Activated CD4-positive, alpha-beta T cell treated with anti-CD3 and anti-CD28 coated beads, Interleukin-2, amount 50 U/mL, for 48 hours (primary cell): ENCODE measurements at places on chromosomes 12 and 14.

DNA sequence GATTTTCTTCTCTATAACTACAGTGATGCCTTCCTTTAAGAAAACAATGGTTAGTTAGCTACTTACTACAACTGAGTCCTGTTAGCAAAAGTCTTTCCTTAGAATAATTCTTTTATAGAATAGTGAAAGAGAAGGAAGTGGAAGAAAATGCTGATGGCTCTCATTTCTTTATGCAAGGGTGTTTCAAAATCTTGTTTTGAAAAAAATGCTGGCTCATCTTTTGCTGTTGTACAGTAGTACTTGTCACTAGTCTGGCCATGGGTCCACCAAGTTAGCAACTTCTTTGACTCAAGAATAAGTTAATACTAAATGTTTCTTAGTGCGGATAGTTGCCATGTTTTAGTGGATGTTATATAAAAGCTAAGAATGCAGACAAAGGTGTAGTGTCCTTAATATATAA, 225.4 kb downstream of the PTPRO start:
- DNase-seq: no peak

- no peak for DNase-seq
Observed at GRCh38 chr12:74259199-74259598, 278.4 kb upstream of the ATXN7L3B start.

GRCh38 chr14:88823968-88824313, 510 bp upstream of the TTC8 start:
- no peak for DNase-seq

DNA sequence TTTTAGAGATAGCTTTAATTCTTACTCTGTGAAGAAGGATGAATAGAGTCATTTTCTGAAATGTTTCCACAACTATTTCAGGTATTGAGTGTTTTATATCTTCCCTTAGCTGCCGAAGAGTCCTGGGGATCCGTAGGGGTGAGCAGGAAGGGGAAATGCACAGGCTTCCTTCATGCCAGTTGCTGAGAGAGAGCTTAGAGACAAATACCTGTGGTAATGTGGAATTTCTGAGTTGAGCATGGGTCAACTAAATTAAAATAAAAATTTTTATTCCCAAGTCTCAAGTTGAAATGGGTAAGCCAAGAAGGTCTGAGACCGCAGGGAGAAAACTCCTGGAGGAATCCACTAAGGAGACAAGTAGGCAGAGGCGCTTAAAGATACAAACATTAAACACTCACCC, 185.7 kb downstream of the DAD1 start:
- DNase-seq: no peak

GRCh38 chr12:84484798-84485197, 427.8 kb downstream of the SLC6A15 start:
- no peak for DNase-seq

DNA sequence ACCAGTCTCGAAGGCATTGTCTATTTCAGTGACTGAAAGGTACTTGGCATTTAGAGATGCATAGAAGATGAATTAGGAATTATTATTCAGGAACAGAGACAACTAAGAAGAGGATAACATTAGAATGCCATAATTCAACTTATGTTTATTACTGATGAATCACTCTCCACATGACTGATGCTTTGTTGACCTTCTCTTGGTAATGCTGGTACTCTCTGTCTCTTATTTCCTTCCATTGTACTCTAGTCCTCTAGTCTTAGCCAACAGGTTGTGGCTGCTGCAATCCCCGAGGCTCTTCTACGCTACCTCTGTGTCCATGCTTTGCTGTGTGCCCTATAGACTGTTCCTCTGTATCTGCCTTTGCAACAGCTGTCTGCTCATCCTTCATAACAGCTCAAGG, 652.9 kb downstream of the NRXN3 start:
- no peak for DNase-seq

DNA sequence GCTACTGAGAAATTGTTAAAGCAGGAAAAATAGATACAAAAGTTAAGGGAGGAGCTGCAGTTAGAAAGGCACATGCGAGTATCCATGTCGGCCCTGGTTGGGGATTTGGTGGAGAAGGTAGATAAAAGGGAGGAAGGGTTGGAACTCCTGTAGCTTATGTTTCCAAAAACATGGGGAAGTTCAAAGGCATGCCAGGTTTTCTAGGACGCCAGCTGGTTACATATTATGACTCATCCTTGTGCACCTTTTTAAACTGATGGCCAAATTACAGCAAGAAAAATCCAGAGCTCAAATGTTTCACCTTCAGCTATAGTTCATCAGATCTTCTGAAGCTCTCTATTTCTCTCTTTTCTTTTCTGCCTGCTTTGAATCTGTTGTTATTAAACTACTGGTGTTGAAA, 13.2 kb upstream of the MAP4K5 start:
- DNase-seq: no peak

GRCh38 chr14:103195828-103196615, 72.8 kb downstream of the TNFAIP2 start:
- no peak for DNase-seq

DNA sequence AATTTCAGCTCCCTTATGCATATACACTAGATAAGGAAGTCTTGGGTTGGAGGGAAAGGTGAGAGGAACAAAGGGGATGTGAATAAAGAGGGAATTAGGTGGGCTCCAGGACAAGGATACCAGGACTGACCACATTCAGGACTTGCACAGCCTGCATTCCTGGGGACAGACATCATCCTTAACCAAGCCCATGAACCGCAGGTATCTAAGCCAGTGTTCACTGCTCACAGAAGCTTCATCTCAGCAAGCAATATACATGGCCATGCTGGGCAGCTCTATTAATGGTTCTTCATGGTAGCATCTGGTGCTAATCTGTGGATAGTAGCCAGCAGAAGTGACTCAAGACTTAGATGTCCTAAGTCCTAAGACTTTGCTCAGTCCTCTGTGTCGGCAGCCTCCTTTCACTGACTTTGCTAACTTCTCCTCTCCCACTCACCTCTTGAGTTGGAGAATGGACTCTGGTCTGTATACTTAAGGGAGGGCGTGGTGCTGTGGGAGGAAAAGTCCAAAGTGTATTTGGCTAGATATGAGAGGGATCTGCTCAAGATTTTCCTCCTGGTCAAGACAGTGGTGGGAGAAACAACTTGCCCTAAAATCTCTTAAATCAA, 136.1 kb downstream of the ASCL1 start:
- DNase-seq: no peak

DNA sequence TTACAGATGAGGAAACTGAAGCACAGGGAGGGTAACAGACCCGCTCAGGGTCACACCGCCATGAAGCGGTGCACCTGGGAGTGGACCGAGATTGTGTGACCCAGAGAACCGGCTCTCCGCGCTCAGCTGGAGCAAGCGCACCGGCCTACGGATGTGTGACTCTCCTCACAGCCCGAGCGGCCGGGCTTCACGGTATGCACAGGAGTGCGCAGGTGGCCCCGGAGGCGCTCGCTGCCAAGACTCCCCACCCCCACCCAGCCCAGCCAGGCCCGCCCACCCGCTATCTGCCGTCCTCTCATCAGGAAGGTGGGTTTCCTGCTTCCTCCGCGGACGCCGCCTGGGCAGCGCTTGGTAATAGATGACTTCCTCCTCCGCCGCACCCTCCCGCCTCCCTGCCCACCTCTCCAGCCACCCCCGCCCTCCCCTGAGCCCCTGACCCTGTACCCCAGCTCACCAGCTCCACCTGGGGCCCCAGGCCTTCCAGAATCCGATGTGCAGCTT, 110.7 kb downstream of the NCOR2 start:
- peak; percentile 23 for DNase-seq

DNA sequence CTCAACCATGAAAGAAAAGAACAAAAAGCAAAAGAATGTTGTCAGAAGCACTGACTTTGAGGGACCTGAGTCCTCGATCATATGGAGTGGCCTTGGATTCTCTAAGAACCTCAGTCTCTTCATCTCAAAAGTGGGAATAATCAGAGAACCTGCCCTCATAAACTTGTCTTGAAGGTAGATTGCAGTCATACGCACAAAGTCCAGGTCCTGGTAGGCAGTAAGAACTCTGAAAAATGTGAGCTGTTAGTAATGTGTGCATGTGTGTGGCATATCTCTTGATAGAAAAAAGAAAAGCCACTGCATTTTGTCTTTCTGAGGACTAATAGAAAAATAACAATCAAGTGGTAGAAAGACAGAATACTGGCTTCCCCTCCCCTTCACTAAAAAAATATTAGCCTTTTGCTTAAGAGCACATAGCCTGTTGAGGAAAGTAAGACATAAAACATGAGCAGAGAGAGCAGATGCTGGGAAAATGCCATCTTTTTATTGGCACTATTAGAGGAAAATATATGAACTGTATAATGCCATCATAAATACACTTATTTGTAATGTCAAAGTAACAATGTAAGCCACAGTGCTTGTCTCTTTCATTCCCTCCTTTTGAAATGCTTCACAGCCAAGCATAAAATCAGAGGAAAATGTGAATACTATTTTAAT, 205.1 kb upstream of the TBX3 start:
- DNase-seq: no peak

- no peak for DNase-seq
Observed at GRCh38 chr14:93231129-93231979, 24.3 kb downstream of the UBR7 start.

DNA sequence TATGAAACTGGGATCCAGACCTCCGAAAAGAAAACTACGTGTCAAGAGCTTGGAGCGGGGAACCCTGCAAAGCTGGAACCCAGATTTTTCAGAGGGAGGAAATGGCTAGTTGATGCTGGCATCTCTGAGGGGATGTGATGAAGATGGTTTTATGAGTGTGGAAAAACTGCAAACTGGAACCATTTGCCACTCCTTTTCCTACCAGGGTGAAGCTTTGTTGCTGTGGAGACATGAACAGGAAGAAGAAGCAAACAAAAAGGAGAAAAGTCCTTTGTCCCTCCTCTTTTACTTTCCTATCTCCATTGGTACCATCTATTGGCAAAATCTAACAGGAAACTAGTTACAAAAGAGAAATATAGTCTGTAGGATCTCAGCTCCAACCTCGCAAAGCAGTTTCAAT, 39.2 kb downstream of the CDK17 start:
- no peak for DNase-seq

- DNase-seq: peak; percentile 17
Observed at GRCh38 chr12:131074221-131075083, 120.7 kb downstream of the ADGRD1 start.

GRCh38 chr14:36059531-36059930, 117.0 kb downstream of the PTCSC3 start:
- no peak for DNase-seq

- no peak for DNase-seq
Observed at GRCh38 chr14:102901633-102902032, 20.8 kb upstream of the AMN start.

GRCh38 chr12:121801595-121802484, 2.0 kb upstream of the SETD1B start:
- DNase-seq: peak; percentile 49

DNA sequence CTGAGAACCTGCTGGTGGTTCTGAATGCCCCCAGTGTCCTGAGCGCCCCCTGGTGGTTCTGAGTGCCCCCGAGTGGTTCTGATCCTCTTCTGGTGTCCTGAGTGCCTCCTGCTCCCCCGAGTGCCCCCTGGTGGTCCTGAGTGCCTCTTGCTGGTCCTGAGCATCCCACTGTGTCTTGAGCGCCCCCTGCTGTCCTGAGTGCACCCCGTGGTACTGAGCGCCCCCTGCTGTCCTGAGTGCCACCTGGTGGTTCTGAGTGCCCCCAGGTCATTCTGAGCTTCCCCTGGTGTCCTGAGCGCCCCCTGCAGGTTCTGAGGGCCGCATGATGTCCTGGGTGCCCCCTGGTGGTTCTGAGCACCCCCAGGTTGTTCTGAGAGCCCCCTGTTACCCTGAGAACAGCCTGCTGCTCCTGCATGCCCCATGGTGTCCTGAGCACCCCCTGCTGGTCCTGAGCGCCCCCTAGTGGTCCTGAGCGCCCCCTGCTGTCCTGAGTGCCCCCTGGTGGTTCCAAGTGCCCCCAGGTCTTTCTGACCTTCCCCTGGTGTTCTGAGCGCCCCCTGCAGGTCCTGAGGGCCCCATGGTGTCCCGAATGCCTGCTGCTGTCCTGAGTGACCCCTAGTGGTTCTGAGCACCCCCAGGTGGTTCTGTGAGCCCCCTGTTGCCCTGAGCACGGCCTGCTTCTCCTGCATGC, 1165.4 kb downstream of the TMEM121 start:
- DNase-seq: peak; percentile 88

GRCh38 chr12:131608740-131609690, 101.9 kb upstream of the SFSWAP start:
- peak; percentile 67 for DNase-seq

GRCh38 chr12:26799741-26800140, 33.3 kb downstream of the ITPR2 start:
- no peak for DNase-seq

GRCh38 chr14:102080183-102081080, 6.4 kb downstream of the HSP90AA1 start:
- DNase-seq: no peak

DNA sequence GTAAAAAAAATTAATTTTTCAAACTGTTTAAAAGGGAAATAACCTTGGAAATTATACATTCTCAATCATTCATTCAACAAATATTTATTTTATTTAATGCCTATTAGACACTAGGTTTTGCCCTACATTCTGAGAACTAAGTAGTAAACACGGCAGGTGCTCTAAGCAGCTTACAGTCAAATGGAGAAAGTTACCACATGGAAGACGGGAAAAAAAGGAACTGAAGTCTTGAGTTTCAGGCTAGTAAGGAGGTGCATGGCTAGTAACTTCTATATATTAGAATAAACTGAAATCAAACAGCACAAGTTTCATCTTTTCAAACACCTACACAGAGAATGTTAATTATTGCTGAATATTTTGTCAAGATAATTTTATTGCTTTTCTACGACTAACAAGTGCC, 52.9 kb downstream of the C12orf42 start:
- DNase-seq: no peak

DNA sequence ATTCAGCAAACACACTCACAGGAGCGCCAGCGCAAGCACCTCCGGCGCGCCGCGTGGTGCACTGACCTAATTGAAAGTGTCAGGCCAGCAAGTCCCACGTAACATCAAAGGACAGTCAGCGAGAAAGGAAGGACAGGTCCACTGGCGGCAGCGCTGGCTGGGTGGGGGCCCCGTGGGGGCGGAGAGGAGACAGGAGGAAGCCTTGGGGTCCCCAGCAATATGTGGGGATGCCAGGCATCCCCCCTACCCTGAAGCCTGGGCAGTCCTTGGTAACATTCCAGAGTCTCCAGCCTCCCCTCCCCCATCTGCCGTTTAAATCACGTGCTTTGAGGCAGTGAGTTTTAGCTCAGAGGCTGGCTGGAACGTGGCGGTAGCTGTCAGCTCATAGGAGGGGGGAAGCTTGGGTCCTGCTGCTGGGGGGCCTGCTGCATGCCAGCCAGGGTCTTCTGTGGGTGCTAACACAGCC, 159.2 kb downstream of the CALM1 start:
- DNase-seq: no peak

DNA sequence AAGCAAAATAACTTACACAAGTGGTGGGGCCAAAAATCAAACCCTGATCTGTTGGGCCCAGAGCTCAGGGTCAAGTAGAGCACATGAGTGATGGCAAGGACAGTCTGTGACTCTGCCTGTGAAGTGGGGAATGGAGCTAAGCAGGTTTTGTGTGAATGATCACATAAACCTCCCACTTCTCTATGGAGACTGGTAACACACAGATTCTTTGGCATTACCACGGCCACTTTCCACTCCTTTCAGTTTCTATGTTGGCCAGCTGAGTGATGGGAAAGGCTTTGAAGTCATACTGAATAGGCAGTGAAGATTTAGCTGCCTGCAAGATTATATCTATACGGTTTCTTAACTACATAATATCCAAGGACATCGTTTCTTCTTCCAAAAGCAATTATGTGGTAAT, 97.9 kb downstream of the ARMH4 start:
- no peak for DNase-seq
